ENCODE measurements at places on chromosomes 3 and 15.

GRCh38 chr3:32865383-32865782 is 47.6 kb downstream of the TRIM71 start:
- no peak for DNase-seq

GRCh38 chr3:196740481-196741248 is 1.0 kb downstream of the PAK2 start:
- DNase-seq = peak; percentile 52

- no peak for DNase-seq
Observed at GRCh38 chr3:76871655-76872054, 168.2 kb upstream of the ROBO2 start.

DNA sequence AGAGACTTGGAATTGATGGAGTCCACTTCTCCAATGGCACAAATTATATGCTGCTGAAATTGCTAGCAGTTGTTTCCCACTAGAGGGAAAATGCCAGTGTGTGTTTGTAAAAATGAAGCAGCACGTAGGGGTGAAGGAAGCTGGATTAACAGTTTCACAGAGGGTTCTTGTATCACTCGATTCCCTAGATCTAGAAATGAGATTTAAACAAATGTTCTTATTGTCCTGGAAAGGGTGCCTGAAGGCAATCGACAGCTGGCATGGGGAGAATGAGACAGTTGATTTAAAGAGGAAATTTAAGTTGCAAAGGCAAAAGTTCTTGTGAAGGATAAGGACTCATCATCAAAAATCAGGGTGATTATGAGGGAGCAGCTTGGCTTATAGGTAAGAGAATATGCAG is 234.8 kb upstream of the ARPP21 start:
- DNase-seq = no peak

GRCh38 chr3:165983284-165983683 is 146.1 kb upstream of the BCHE start:
- no peak for DNase-seq

DNA sequence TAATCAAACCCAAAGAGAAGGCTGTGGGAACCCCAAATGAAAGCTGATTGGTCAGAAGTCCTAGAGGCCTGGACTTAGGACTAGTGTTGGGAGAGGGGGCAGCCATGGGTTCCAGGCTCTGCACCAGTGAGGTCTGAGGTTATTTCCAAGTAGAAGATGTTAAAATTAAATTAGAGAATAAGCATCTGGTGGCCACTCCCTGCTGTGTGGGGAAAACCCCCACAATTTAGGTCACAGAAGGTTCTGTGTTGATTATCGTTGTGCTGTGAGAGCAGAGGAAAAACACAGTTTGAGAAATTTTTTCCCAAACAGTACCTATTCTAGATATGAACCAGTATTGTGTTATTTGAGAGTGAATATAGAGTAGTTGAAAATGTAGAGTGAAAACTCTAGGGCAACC is 53.9 kb upstream of the NSMCE3 start:
- no peak for DNase-seq

- no peak for DNase-seq
Observed at GRCh38 chr3:179726075-179726699, 73.3 kb downstream of the USP13 start.

DNA sequence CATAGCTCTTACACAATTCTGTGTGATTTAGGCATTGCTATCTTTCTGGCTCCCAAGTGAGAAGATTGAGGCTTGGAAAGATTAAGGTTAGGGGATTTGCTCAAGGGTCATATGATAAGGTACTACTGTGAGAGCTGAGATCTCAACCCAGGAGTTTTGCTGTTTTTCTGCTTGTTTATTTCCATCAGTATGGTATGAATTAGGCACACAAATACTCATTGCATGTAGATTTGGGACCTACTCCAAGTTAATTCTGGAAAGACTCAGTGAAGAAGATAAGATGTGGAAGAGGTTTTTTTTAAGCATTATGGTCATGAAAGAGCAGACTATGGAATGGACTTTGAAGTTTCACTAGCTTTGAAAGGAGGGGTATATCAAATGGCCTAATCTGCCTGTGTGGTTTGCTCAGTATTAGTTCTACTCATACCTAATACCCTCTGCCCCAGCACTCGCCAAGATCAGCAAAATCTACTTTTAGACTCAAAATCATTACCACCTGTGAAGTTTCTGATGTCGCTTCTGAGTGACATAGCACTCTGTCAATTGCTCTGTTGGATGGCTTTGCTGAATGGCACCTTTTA is 12.5 kb downstream of the MBNL1 start:
- no peak for DNase-seq

- DNase-seq = no peak
Observed at GRCh38 chr3:80870476-80871041, 890.9 kb downstream of the GBE1 start.

GRCh38 chr15:90031231-90031791 is 30.2 kb downstream of the ZNF710 start:
- DNase-seq = peak; percentile 51

- DNase-seq = no peak
Observed at GRCh38 chr15:82135638-82136037, 89.8 kb upstream of the MEX3B start.

DNA sequence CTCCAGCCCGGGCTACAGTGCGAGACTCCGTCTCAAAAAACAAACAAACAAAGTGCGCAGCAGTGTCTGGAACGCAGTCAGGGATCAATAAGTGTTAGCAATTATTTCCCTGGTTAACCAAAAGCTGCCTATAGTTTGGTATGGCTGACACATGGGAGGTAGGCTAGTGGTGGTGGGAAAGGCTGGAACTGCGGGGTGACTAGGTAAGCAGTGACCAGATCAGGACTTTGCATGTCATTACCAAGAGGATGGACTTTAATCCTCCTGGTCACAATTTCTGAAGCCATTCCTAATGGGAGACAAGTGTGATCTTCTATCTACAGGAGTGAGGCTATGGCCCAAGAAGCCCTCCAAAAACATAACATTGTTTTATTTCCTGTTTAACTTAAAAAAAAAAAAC is 47.8 kb downstream of the SLC30A4 start:
- no peak for DNase-seq

DNA sequence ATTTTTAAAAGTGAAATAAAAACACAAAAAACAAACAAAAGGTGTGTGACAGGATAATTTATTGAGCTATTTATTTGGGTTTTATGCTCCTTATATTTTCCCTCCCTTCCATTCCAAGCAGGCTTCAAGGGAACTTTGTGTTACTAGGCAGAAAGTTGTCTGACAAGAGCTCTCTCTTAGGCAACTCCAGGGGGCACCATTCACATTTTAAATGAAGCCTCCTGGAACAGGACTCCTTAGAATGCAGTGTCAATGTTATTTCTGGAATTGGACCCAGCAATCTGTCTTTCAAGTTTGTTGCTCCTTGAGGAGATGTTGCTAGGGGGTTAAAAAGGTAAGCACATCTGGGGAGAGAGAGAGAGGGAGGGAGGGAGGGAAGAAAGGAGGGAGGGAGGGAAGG is 5.4 kb upstream of the RFX7 start:
- peak; percentile 87 for DNase-seq

DNA sequence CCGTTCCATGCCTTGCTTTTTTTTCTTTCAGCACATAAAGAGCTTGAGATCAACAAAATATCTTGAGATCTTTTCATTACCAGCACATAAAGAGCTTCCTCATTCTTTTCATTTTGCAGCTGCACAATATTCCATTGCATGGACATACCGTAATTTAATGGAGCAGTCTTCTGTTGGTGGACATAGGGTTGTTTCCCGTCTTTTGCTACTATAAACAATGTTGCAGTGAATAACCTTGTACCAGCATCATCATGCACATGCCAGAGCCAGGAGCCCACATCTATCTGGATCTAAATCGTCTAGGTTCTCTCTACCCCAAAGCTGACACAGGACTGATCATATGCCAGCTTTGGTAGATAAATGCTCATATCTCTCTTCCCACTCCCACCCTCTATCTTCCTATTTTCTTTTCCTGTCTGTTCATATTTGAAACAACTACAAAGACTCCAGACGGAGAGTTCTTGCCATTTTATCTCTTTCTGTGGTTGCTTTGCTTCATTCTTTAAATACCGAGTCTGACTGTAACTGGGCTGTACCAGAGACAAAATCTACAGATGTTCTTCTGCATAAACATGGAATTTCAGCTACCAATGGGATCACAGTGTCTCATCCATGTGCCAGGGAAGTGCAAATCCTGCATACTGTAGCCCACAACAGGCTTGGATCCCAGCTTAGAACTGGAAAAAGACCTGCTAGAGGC is 47.1 kb upstream of the AKAP13 start:
- DNase-seq = no peak

DNA sequence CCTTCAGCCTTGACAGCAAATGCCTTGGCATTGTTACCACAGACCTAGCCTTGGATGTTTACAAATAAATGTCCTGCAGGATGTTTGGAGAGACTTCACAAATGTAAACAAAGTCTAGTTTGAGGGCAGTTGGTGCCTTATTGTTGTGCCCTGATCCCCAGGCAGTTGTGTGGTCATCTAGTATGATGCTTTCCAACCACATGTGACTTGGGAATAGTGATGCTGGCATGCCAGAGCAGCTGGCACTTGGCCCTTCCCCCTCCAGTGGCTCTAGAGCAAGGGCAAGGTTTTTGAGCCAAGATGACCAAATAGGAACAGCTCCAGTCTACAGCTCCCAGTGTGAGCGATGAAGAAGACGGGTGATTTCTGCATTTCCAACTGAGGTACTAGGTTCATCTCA is 258.2 kb downstream of the ADAMTS17 start:
- DNase-seq = no peak

- no peak for DNase-seq
Observed at GRCh38 chr3:42826141-42826540, 16.9 kb downstream of the ACKR2 start.

DNA sequence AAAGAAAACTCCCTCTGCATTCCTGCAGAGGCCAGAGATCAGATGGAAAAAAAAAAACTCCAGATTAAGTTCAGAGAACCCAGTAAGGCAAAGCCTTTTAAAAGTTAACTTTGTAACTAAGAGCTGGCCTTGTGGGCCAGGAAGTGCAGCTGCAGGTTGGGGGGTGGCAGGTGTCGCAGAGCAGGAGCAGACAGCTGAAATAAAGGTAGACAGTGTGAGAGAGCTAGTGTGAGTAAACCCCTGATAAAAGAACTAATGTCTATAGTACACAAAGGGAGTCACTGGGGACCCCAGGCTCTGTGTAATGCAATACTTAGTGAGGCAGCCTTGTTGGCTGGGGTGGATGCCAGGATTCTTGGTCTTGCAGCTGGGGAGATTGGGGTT is 42.1 kb downstream of the PPCDC start:
- DNase-seq = no peak

DNA sequence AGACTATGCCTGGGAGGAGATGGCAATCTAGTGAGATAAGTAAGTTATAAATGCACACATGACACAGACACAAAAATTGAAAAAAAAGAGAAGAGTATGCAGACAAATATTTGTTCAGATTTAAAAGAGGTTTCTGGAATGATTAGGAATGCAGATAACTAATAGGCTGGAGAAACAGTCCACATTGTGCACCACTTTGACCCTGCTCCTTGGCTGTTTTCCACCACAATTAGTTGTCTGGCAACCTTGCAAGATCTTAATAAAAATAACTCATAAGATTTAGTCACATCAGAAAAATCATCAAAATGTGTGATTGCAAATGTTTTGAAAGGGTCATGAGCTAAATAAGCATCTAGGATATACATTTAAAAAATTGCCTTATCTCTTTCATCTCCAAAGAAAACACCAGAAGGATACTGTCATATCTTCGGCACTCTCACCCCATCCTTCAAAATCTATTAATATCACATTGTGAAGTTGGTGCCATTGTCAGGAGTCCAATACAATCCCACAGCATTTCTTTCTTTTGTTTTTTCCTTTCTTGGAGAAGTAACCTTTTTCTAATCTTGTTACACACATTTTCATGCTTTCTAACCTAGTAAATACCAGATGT is 153.7 kb upstream of the KCNMB2 start:
- DNase-seq = no peak

- no peak for DNase-seq
Observed at GRCh38 chr3:171001957-171002694, 24.4 kb downstream of the SLC2A2 start.

DNA sequence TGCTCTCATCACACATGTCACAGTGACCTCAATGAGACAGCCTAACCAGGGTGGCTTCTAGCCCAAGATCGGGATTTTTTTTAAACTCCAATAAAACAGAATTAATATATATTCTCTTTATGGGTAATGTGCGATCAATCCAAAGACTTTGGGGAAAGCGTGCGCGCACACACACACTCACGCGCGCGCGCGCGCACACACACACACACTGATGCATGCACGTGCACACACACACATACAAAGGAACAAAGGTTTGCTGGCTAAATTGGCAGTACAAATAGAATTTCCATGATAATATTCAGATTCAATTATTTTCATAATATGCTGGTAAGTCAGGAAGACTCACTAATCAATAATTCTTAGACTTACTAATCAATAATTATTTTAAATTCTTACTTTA is 19.3 kb downstream of the IL17RD start:
- no peak for DNase-seq

DNA sequence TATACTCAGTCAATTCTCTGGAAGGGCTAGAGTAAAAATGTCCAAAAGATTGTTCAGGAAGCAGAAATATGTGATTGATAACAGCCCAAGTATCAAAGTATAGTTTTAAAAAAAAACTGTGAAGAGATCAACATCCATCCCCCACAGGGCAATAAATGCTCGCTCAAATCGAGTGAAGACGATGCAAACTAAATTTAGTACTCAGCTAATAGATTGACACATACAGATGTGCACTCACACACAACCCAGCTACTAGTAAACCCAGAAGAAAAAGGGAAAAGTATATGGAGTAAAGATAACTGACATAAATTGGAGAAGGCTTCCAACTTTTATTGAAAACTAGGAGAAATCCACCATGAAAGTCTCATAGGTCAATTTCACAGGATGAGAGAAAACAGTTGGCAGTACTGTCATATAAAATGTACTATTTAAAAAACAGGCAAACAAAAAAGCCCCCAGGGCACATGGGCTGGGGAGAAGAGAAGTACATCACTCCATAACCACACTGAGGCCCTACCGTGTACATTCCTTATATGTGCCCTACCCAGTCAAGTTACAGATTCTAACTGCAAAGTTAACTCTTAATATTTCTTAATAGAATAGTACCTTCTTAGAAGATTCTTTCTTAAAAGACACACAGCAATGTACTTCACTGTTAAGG is 125.7 kb downstream of the TBL1XR1 start:
- no peak for DNase-seq

DNA sequence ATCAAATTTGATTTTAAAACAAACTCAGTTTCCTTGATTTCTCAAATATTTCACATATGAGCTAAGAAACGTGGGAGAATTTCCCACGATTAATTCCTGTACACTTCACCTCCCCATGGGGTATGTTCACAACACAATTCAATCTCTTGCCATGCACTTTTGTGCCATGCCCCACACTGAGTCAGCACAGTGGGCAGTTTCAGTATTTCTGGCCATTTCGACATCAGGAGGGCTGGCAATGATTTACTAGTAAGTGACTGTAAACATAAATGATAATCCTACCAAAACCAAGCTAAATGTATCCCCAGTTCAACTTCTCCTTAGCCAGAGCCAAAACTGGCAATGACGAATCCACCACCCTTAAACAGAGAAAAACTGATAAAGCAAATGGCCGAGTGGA is 293.6 kb downstream of the FGF12 start:
- DNase-seq = no peak

DNA sequence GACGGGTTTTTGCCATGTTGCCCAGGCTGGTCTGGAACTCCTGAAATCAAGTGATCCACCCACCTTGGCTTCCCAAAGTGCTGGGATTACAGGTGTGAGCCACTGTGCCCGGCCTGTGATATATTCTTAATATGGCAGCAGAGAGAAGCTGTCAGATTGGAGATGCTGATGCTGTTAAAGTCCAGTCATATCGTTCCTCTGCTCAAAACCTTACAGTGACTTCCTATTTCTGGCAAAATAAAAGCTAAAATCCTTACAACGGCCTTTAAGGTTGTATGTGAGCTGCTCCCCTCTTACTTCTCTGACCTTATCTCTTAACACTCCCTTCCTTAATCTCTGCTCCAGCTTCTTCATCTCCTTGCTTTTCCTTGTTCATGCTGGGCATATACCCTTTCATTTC is 26.6 kb upstream of the MGA start:
- DNase-seq = no peak
